ENCODE measurements at places on chromosomes 1 and 21. TPM values are rescaled to one million over a fixed set of nuclear protein-coding genes. Genes with fewer than 3 reads are reported as not detected.

GRCh38 chr1:64940025-64940424 is 26.3 kb downstream of the JAK1 start:
- no peak for DNase-seq

- no peak for DNase-seq
Measured at GRCh38 chr1:197907846-197908616, 5.6 kb downstream of the C1orf53 start.

DNA sequence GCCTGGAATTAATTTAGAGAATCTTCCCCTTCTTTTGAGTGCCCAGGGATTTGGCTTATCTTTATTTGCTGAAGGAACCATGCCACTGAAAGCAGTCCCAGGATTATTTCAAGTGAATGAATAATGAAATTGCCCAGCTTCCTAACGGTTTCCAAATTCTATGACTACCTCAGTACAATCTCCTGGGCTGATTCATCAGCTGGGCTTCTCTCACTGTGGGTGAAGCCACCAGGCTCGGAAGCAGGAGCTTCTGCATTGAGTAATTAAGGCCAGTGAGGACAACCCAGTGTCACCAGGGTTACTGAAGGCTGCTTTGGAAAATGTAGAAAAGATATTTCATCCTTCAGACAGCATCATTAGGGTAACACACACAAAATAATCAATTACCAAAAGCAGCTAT is 169.8 kb downstream of the DAB1 start:
- DNase-seq: peak; percentile 17

DNA sequence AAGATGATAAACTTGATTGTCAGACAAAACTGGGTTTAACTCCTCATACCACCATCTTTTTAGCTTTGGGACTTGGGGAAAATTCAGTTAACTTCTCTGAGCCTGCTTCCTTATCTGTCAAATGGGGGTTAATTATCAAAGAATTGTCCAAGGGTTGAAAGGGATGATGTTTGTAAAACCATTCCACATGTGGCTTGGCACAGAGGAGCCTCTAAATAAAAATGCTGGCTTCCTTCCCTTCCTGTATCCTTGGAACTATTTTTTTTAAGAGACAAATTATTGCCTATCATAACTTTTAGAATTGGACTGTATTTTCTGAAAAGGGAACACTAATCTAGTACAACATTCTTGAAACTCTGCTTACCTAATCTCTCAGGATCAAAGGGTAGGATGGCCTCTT is 143.4 kb upstream of the USP24 start:
- DNase-seq: no peak

GRCh38 chr1:227838181-227838580 is 22.7 kb downstream of the PRSS38 start:
- no peak for DNase-seq

DNA sequence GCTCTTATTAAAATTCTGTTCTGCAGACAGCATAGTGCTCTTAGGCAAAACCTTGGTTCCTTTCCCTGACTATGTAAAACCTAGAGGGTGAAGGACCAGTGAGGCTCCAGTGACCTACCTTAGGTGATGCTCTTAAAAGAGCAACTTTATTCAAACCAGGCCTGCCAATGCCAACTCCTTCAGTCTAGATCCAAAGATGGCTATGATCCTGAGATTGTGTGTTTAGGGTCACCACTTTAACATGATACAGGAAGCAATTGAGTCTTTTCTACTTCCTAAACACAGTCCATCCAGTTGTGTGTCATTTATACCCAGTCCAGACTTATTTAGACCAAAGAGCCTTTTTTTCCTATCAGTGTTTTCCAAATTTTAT is 10.8 kb downstream of the MCL1 start:
- no peak for DNase-seq

GRCh38 chr1:47568763-47569162 is 130.9 kb downstream of the FOXD2 start:
- no peak for DNase-seq

GRCh38 chr21:25314247-25314646 is 293.0 kb downstream of the MRPL39 start:
- DNase-seq: no peak

Gene CLCA4
- total RNA-seq: not detected

Gene PDE9A
- not detected for total RNA-seq

Gene DNASE2B
- not detected for total RNA-seq

Gene TCHH
- 0.22 TPM for total RNA-seq

Gene SLC22A15
- total RNA-seq: 32.4 TPM

Gene ITGB3BP
- 31.8 TPM for total RNA-seq

Gene IL24
- total RNA-seq: 1.1 TPM

Gene CATSPERE
- total RNA-seq: 1.2 TPM

Gene AGT
- not detected for total RNA-seq

Data from MCF 10A (cell line).